Anterior cingulate cortex (tissue), 58 donors: ENCODE measurements at places on chromosomes 4 and X.
A peak's percentile ranks its signal among the peaks of the same experiment; 100 is the strongest.

GRCh38 chrX:7390441-7390840 lies 242.5 kb upstream of the PUDP start:
- DNase-seq: no peak

GRCh38 chr4:78220283-78220682 lies 163.2 kb downstream of the FRAS1 start:
- DNase-seq: no peak

- DNase-seq: no peak
These were observed 94.1 kb downstream of the IL1RAPL2 start for GRCh38 chrX:104660092-104660491.

GRCh38 chr4:139126898-139127297 lies 50.1 kb downstream of the ELF2 start:
- DNase-seq: no peak

DNA sequence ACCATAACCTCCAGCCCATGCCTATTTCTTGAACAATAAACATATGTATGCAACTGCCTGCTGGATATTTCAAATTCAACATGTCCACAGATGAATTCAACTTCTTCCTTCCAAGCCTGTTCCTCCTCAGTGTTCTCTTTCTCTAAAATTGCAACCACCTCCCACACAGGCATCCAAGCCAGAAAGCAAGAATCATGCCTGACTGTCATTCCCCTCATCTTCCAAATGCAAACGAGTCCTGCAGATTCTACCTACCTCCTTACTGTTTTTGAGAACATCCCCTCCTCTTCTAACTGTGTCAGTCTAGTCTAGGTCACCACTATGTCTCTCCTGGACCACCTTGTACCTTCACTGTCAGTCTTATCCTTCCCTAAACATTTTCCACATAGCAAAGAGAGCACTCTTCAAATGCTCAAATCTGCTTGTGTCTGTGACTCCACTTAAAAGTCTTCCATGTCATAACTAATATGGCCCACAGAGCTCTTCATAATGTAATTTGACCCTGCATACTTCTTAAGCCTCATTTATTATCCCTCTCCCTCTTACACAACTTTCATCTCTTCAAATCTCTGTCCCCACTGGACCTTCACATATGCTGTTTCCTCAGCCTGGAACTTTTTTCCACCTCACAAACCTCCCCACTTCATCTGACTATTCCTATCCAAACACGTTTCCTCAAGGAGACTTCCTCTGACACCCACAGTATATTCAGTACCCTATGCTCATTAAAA lies 25.7 kb downstream of the MAPK10 start:
- DNase-seq: no peak

- no peak for DNase-seq
These were observed 34.1 kb downstream of the GPAT3 start for GRCh38 chr4:83569987-83570386.

DNA sequence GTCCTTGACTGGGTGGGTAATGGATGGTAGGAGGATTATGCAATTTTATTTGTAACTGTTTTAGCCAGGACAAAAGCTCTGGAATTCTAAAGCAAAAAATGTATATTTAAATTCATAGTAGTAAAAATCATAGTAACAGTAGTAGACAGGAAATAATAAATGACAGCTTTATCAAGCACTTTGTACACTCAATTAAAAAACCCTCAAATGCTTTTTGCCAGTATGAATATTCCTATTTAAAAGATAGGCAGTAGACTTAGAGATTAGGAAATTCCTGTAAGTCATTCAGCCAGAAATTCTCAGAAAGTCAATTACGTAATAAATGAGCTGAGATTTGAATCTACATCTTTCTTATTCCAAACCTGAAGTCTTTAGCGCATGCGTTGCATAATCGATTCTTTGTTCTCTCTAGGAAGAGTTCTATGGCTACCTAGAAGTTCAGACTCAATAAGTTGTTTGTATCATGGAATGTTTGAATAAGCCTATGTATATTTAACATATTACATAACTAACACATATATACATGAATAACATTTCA lies 2.5 kb downstream of the AADAT start:
- no peak for DNase-seq

GRCh38 chrX:54157561-54157960 lies 25.5 kb downstream of the FAM120C start:
- DNase-seq: no peak

DNA sequence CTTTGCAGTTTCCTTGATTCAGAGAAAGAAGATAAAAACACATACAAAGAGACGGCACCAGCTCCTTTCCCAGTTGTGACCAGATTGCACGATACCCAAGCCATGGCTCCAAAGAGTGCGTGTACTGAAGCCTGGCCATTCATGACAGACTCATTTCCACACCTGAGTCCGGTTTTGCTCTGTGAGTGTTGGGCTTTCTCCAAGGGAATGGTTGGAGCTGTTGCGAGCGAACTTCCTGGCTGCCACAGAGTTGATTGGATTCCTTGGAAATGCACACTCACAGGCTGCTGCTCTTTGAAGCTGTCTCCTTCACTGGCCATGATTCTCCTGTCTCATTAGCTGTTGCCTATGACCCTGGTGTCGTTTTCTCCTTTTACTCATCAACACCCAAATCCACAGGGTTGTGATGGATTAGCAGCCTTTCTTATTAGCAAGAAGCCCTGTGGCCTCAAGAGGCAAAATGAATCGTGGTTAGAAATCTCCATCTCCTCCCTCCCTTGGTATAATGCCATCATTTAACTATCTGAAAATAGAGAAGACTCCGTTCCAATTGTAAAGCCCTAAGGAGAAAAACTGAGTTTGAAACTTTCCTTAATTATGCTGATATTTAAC lies 43.9 kb upstream of the BBS12 start:
- no peak for DNase-seq

DNA sequence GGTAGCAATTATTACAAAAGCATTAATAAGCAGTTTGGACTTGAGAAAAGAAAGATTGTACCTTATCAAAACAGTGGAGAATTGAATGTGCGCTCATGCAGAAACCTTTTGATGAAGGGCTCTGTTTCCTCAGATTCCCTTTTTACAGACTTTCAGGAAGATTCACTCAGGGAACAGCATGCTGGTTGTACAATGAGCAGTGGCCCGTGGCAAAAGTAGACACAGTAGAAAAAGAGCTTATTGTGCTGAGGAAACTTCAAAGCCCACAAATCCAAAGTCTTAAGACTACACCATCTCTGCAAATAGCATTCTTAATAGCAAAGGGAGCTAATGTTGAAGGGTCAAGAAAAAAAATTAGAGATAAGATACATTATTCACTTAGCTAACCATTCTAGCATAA lies 858.9 kb downstream of the PDHA2 start:
- no peak for DNase-seq

DNA sequence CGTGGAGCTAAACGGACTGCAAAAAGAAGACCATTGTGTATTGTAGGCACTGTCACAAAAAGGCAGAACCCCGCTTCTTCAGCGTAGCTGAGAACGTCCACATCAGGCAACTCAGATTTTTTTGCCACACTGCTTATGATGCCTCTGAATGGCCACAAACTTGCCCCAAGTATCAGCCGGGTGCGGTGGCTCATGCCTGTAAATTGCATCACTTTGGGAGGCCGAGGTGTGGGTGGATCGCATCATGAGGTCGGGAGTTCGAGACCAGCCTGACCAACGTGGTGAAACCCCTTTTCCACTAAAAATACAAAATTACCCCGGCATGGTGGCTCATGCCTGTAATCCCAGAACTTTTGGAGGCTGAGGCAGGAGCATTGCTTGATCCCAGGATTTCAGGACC lies 14.9 kb upstream of the IL3RA start:
- no peak for DNase-seq

DNA sequence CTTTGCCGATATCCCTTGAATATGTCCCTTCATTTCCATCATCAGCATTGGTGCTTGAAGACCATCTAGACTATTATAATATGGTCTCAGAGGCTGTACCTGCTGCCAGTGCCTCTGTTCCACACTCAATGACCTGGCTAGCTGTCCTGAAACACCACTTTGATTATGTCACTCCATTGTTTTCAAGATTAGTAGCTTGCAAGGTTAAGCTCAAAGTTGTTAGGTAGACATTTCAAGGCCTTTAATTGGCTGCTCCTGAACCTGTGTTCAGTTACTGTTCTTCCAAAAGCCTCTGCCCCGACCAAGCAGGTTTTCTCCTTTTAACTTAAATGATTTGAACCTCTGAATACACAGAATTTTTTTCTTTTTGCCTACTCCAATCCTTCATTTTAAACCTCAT lies 52.9 kb downstream of the C4orf33 start:
- DNase-seq: no peak

GRCh38 chrX:97096385-97096784 lies 212.7 kb downstream of the RPA4 start:
- DNase-seq: no peak

GRCh38 chrX:11261260-11261659 lies 32.0 kb upstream of the AMELX start:
- no peak for DNase-seq

GRCh38 chr4:48692897-48693296 lies 87.2 kb downstream of the FRYL start:
- no peak for DNase-seq

GRCh38 chrX:85244450-85245211 lies 840 bp downstream of the ZNF711 start:
- DNase-seq: peak; percentile 2

DNA sequence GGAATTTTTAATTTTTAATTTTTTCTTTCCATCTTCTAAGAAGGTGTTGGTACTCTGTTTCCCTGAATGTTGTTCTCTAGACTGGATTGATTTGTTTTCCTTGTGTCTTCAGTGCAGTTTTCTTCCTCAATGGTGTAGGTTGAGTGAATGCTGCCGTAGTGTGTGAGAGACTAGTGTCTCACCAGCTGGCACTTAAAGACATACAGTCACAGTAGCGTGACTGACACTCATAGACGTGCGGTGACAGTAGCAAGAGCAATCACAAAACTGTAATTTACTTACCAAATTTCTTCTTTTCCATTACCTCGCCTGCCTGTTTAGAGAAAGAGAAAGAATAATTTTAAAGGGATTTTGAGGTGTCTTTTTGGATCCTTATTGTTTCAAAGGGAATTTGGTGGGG lies 21.4 kb upstream of the PGM2 start:
- DNase-seq: no peak

DNA sequence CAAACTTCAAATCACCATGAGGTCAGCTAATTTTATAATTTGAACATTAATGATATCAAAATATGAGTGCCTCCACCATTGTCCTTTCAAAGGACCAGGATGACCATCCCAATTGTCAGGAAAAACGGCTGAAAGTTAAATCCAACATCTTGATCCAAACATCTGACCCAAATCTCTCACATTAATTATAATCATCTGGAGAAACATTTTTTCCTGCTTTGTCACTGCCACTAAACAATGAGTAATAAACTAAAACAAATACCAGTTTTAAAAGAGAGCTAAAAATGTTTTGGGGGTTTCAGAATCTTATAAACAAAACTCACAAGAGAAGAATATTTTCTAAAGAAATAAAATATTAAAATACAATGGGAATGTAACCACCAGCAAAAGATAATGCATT lies 45.7 kb upstream of the NDST4 start:
- DNase-seq: no peak

DNA sequence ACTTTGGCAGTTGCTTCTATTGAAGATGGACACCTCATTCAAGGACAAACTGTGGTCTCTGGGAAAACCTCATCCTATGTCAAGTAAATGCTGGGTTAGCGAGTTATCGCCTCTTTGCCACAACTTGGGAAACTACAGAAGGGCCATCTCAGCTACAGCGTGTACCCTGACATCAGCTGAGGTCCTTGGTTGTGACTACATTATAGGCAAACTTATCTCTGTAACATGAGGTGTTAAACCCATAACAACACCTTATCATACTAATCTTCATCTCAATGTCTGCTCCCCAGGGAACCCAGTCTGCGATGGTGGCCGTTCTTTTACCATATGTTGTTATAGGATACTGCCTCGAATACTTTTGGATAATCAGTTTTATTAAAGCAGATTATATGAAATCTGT lies 1862.7 kb downstream of the STIM2 start:
- no peak for DNase-seq

GRCh38 chrX:20802036-20802435 lies 535.3 kb upstream of the RPS6KA3 start:
- DNase-seq: no peak

GRCh38 chr4:151199319-151200190 lies 77.4 kb upstream of the PRSS48 start:
- peak; percentile 50 for DNase-seq

DNA sequence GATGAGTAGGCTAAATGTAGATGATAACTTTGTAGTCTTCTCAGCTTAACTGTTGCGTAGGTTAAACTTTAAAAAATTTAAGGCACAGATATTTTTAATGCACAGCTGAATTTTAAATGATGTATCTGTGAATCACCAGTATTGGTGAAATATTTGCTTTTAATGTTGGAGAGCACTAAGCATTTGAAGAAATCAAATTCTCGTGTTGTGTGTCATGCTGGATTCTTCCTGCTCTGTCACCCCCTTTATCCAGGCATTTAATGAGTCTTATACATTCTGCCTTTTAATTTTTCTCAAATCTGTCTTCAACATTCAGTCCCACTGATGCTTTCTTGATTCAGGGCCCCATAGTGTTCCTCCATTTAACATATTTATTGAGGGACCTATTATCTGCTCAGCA lies 76.7 kb downstream of the SLC4A4 start:
- no peak for DNase-seq

- no peak for DNase-seq
These were observed 23.5 kb downstream of the TRIML1 start for GRCh38 chr4:188162698-188163097.

- no peak for DNase-seq
These were observed 130.9 kb downstream of the AR start for GRCh38 chrX:67674741-67675140.

DNA sequence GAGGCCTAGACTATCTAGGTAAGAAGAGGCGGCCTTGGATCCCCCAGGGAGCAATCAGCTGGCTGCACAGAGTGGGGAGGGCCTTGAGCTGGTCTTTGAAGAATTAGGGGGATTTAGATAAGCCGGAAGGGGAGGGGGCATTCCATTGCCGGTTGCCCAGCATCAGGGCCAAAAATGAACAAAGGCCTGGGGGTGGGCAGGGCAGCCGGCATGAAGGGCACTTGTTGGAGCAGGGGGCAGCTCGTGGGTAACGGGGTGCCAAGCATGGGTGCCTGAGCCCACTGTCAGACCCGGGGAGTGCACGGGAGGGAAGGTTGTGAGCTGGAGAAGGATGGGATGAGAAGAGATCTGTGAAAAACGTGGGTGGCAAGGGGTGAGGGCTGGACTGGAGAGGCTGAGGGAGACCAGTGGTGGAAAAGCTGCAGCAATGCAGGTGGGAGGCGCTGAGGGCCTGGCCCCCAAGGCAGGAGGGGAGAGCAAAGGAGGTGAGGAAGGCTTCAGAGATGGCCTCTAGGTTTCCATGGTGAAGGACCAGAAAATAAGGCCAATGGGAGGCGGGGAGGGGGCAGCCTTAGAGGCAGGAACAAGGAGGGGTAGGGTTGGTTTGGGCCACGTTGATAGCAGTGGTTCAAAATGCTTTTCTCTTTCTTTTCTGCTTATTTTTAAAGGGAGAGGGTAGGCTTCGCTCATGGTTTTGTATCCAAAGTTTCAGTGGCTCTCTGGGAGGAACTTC lies 8.6 kb downstream of the KLF3 start:
- no peak for DNase-seq

GRCh38 chr4:20217521-20217920 lies 34.2 kb upstream of the SLIT2 start:
- DNase-seq: no peak

- no peak for DNase-seq
These were observed 41.4 kb upstream of the MAGEA4 start for GRCh38 chrX:151871244-151871643.
